Spinal cord (tissue), 10 donors: ENCODE measurements at places on chromosomes 16 and 17. TPM values are rescaled to one million over a fixed set of nuclear protein-coding genes. Genes with fewer than 3 reads are reported as not detected.

SOX9 gene
- total RNA-seq = 19.7 TPM

NPIPB8 gene
- 0.10 TPM for total RNA-seq

CA5A gene
- not detected for total RNA-seq

CBX8 gene
- 3.6 TPM for total RNA-seq

HSPB9 gene
- total RNA-seq = 0.11 TPM

TTYH2 gene
- total RNA-seq = 27.5 TPM

DPEP2 gene
- 2.7 TPM for total RNA-seq

GUCY2D gene
- 0.10 TPM for total RNA-seq

RAMP2 gene
- total RNA-seq = 25.2 TPM

PPP1R9B gene
- 23.7 TPM for total RNA-seq

TM4SF5 gene
- total RNA-seq = not detected

GRCh38 chr16:88352261-88353200 lies 30.2 kb upstream of the ZNF469 start:
- DNase-seq = no peak

DNA sequence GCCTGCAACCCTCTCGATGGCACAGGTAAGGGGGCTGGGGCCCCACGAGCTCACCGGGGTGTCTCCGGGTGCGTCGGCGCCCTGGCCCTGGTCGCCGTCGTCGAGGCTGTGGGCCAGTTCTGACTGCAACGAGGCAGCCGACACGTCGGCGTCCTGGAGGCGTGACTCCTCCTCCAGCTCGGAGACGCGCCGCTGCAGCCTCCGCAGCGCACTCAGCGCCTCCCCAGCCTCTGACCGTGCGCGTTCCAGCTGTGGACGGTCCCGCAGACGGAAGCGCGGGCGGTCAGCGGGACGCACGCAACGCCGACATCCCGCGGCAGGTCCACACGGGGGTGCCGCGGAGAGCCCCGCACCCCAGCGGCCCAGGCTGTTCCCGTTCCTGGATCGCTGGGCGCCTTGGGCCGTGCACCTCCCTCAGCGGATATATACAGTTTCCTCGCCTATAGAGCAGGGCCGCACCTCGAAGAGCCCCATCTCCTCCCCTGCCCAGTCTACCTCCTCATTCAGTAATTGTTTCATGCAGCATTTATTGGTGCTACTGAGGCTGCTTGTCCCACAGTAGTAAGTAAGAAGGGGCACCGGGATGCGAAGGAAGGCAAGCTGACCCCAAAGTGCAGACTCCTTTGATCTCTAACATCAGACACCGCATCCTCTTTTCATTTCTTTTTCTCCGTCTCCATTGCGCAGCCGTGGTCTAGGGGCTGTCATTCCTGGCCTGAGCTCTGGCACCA lies 5.8 kb downstream of the THOC6 start:
- DNase-seq = peak; percentile 12

- no peak for DNase-seq
Measured at GRCh38 chr17:33109336-33110072, 117.9 kb downstream of the SPACA3 start.

GRCh38 chr17:83183145-83183948 lies 103.9 kb downstream of the METRNL start:
- DNase-seq = no peak

GRCh38 chr17:40648384-40648968 lies 858 bp upstream of the SMARCE1 start:
- DNase-seq = peak; percentile 61

GRCh38 chr16:85984947-85985451 lies 86.0 kb downstream of the IRF8 start:
- DNase-seq = no peak

- no peak for DNase-seq
Measured at GRCh38 chr16:31876951-31877828, 3.6 kb downstream of the ZNF267 start.

DNA sequence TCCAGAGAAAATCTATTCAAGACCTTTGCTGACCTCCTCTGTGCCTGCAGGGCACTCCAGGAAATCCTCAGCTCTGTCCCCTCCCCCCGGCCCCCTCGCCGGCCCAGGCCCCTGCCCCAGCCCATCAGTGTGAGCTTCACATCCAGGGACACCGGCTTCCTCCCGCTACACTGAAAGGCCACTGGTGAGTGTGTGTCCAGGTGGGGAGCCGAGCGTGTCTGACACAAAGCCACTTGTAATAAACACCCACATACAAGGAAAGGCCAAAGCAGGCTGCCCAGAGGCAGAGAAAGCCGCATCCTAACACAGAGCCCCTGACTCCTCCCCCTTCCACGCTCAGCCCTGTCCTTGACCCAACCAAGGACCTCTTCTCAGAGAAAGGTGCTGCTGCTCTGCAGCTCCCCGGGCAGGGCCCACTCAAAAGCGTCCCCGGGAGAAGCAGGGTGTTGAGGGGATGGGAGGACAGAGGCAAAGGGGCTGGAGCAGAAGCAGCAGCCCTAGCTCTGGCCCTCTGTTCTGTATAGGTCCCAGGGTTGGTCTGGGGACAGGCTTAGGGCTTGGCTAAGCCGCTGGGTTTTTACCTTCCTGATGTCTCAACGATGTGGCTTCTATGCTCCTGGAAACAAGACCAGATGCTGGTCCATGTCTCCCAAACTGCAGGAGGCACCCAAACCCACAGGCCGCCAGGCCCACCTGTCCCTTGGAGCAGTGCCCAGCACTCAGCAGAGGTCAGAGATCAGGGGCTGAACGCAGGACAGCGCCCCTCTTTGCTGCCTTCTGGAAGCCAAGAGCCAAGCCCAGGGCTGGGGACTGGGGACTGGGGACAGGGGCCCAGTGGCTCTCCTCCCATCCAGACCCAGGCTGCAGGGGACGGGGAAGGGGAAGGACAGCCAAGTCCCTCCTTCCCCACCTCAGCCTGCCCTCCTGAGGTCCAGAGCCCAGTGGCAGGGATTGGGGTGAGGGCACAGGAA lies 15.3 kb downstream of the MNT start:
- DNase-seq = no peak

GRCh38 chr16:86707171-86707570 lies 128.8 kb downstream of the FOXL1 start:
- DNase-seq = no peak

DNA sequence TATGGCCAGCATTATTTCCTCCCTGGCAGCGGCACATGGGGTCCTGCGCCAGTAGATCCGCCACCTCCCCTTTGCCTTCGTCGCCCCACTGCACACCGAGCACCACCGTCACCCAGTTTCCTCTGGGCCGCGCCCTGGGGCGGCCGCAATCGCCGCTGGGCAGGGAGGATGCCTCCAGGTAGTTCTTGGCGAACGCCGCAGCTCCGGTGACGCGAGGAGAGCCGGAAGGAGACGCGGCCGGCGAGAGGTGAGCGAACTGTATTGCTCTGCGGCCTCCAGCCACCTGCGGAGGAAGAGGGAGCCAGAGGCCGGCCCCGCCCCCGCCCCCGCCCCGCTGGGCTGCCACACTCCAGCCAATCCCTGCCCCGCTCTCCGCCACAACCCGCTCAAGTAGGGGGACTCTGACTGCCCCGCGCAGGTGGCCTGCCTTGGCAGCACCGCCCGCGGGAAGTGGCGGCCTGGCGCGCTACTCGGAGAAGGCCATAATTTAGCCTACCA lies 11.8 kb upstream of the SLFN13 start:
- no peak for DNase-seq

- peak; percentile 66 for DNase-seq
Measured at GRCh38 chr16:86854058-86854621, 275.8 kb downstream of the FOXL1 start.
